DMS 273 treated with DMSO at 0.1 percent for 48 hours (cell line): ENCODE measurements at places on chromosomes 3 and 15.
A peak's percentile ranks its signal among the peaks of the same experiment; 100 is the strongest.

DNA sequence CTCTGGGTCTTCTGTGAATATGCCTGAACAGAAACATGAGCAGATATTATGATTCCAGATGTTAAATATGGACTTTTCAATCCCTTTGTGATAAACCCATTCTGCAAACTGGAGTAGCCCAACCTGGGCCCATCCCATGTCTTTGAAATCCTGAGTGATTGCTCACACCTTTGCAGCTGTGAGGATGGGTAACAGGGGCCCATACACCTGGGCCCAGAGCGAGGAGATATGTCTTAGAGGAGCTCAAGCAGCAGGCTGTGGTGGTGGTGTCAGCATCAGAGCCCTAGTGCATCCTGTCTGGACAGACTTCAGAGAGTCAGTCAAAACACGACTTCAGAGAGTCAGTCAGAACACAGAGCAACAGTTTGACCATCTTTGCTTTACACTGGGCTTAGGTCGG, 64.9 kb upstream of the LIMD1 start:
- DNase-seq, result no peak

DNA sequence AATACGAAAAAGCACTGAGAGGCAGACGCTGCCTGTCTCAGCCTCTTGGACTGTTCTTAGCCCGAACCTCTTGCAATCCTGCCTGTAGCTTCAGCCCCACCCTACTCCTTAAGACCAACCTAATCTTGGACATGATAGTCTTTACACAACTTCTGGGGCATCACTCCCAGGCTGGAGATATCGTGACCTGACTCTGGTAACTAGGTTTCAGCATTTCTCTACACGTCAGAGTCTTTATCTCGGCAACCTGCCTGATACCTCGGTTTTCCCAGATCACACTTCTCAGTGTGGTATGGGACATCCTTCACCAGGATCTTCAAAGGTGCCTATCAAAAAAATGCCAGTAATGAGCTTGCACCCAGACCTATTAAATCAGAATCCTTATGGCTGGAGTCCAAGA, 590.2 kb upstream of the KCNMB2 start:
- DNase-seq, result no peak

- DNase-seq, result no peak
Observed at GRCh38 chr3:17638356-17638755, 104.1 kb downstream of the TBC1D5 start.

DNA sequence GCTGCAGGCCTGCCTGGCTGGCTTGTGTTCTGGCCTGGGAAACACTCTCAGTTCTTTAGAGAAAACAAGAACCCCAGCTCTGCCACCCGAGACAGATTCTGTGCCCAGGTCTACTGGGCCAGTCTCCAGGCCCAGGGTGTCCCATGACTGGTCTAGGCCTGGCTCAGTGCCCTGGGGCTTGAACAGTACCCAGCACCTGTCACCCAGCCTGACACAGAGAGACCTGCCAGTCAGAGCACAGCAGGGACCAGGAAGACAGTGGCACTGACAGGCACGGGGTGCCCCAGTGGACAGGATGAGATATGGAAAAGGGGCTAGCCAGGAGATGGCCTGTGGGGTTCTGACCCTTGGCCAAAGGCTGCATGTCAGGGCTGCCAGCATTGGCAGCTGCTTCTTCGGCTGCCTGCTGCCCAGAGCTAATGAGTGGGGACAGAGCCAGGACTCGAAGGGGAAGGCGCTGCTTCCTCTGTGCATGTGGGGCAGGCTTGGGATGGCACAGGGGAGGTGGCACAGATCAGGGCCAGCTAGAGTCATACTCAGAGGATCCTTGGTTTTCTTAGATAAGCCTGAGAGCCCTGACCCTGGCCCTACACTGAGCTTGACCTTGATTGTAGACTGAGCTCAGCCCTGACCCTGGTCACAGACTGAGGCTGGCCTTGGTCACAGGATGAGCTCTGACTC, 15.1 kb downstream of the CCDC33 start:
- no peak for DNase-seq

- peak; percentile 17 for DNase-seq
Observed at GRCh38 chr3:160956785-160957184, 148.4 kb downstream of the B3GALNT1 start.

GRCh38 chr3:103083848-103084631, 649.2 kb downstream of the ZPLD1 start:
- no peak for DNase-seq

DNA sequence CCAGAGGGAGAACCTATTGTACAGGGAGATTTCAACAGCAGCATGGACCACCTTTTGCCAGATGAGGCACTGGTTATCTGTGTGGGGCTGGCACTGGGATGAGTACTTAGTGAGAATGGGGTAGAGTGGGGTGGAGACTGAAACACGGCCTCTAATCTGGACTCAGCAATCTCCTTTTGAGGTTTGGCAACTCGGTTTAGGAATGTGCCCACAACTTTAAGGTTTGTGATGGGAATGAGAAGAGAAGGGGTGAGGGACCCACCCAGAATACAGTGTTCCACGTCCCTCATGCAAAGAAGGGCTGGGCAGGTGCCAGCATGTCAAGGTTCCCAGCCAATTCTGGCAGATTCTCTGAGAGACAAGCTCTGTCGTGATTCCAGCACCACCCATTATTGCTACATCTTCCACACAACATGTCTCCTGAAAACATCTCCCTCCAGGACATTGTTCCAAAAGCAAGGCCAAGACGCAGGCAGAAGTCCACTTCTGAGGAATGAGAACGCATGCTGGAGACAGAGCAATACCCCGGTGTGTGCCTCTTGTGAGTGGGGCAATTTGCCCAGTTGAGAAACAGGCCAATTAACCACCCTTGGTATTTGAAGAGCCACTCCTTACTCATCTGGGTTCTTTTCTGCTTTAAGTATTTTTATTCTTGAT, 37.5 kb upstream of the CCR4 start:
- no peak for DNase-seq

DNA sequence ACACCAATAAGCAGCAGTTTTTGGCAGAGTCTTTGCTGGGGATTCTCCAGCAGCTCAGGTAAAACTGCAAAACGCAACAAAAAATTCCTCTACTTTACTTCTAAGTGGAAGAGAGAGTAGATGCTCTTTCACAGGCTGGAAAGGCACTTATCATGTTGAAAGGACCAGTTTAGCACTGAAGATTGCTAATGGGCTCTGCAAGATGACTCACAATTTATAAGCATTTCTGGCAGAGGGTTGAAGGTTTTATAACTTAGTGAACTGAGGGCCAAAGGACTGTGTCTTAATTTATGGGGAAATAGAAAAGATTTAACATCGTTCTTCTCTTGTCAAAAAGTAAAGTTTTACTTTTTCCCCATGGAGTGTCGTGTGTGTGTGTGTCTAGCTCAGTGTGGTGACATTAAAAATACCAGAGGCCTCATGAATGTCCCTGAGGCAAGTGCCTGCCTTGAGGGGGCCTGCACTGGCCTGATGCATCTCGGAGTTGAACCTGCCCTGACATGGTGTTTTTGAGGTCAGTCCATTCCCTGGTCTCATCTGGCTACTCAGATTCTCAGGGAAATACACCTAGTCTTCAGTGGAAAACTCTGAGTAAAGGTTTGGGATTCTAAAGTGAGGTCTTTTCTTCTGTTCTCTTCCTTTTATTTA, 1092.0 kb downstream of the NAALADL2 start:
- no peak for DNase-seq

GRCh38 chr15:66390678-66391077, 4.0 kb downstream of the MAP2K1 start:
- no peak for DNase-seq

GRCh38 chr15:98785807-98786621, 137.7 kb downstream of the IGF1R start:
- no peak for DNase-seq

DNA sequence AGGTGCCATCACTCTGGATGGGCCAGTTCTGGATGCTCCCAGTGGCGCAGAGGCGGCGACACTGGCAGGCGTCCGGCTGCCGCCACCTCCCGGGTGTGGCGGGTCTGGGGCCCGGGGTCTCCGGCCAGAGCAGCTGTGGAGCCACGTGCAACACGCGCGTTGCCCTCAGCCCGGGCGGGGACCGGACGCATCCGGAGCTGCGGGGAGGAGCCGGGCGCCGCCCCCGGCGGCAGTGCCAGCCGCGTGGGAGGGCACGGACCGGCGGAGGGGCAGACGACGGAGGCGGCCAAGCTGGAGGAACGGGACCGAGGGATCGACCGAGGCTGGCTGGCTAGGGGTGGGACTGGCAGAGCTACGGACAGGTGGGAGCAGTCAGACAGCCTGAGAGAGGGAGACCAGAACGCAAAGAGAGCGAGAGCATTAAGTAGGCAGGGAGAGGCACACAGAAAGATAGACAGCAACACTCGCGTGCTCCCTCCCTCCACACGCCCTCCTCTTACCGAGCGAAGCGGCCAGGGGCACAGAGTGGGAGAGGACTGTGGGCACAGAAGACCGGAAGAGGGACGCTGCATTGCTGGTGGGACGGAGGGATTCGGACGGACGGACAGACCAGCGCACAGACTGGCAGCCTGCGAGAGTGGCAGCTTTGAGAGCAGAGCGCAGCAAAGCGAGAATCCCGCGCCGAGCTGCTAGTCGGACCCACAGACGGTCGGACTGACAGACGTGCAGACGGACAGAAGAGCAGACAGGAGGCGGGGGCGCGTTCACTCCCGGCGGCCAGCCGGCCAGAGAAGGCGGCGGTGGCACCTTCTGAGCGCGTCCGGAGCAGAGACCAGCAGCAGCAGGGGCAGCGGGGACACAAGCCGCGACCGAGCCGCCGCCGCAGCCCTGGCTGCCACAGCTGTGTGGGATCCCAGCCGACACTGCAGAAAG, at the start of gene ARPP21:
Gene ARPP21, plus strand, starts transcription at position 272 of the 933 bp plus-strand sequence. CDS start 42,227 bp downstream, outside the sequence.
- DNase-seq, result no peak

DNA sequence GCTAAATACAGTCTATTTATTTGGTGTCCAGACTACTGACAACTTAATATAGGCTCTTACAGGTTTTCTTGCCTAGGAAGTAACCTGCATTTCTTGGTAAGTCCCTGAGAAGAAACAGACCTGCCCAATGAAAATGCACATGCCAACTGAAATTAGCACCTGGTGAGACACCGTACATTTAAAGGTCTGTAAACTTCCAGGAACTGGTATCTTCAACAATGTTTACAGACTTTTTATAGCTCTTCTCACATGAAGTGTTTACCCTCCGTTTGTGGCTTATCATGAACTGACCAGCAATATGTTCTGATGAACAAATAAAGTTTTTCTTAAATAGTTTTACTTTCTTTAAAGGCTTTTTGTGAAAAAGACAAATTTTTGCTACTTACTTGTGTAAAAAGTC, 93.3 kb downstream of the PCCB start:
- DNase-seq, result no peak

- DNase-seq, result no peak
Observed at GRCh38 chr15:68277131-68277602, 378 bp upstream of the FEM1B start.

DNA sequence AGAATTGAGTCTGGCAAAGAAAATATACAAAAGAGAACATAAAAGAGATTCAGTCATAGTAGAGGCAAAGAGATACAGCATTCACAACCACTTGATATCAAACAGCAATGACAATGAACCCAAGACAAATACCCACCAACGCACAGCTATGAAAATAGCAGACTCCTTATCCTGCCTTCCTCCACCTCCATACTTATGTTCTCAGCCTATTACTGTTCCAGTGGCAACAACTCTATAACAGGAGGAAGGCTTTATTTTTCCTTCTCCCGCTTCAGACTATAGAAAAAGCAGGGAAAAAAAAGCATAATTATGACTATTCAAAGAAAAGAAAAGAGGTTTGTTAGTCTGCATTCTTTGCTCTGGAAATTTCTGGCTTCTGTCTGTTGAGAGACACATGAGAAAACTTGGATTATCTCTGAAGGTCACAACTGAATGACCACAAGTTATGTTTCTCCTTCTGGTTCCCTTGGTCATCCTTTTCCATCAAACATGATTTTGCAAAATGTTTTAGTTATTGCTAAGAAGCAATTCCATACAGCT, 81.2 kb upstream of the PLXND1 start:
- no peak for DNase-seq

DNA sequence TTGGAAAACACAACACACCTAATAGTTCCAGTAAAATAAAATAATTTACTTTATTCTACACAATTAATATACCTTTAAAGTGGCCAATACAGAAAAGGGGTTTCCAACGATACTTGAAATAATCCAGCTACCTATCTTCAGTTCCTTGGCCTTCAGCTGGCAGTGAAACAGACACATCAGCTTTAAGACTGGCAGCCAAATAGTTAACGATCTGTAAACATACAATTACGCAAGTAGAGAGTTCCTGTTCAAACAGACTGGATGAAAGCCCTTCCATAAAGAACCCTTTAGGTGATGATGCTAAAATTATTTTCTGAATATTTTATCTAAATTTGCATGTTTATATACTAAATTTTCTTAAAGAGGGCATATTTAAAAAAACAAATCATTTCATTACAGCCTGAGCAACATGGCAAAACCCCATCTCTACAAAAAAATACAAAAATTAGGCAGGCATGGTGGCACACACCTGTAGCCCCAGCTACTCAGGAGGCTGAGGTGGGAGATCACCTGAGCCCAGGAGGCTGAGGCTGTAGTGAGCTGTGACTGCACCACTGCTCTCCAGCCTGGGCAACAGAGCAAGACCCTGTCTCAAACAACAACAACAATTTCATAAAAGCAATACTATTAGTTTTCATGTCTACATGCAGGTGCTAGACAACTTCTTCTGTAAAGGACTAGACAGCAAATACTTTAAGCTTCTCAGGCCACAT, 12.9 kb downstream of the DYNC1LI1 start:
- DNase-seq, result no peak

DNA sequence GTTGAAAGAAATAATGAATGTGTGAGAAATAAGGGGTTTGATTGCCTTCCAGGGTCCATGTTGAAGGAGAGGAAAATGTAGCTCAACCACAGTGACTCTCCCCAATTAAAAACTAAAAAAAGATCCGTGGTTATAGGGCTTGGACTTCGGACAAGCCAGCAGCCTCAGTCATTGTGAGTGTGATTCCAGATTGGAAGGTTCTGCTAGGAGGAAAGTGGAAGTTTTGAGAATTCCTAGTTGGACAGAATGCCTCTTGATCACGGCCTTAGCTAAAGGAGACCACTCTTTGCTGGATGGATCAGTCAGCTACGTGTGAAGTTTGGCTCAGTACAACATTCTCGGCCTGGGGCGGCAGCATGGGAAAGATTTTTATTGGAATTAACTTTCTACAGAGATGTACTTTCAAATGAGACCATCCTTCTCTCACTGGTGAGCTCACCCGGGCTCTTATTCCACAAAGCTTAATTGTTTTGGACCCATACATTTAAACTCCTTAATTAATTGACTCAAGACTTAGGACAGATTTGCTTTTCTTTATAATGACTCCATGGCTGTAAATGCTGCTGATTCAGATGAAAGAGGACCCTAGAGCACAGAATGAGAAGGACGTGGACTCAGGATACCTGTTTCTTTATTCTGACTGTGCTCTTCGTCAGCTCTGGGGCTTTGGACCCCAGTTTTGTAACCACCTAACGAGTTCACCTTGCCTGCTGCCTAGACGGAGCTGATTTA, 27.5 kb downstream of the FLNB start:
- no peak for DNase-seq

DNA sequence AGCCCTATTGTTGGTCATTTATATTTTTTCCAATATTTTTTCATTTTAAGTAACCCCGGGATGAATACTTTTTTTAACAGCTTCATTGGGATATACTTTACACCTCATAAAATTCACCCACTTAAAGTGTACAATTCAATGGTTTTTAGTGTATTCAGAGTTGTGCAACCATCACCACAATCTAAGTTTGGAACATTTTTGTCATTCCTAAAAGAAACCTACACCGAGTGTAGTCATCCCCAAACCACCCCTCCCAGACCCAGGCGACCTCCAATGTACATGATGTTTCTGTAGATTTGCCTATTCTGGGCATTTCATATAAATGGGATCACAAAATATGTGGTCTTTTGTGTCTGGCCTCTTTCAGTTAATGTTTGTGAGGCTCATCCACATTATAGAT, 118.3 kb upstream of the FRMD4B start:
- no peak for DNase-seq
